ENCODE measurements at places on chromosomes 7 and 10.

- no peak for DNase-seq
Measured at GRCh38 chr7:124071843-124072242, 39.0 kb upstream of the TMEM229A start.

DNA sequence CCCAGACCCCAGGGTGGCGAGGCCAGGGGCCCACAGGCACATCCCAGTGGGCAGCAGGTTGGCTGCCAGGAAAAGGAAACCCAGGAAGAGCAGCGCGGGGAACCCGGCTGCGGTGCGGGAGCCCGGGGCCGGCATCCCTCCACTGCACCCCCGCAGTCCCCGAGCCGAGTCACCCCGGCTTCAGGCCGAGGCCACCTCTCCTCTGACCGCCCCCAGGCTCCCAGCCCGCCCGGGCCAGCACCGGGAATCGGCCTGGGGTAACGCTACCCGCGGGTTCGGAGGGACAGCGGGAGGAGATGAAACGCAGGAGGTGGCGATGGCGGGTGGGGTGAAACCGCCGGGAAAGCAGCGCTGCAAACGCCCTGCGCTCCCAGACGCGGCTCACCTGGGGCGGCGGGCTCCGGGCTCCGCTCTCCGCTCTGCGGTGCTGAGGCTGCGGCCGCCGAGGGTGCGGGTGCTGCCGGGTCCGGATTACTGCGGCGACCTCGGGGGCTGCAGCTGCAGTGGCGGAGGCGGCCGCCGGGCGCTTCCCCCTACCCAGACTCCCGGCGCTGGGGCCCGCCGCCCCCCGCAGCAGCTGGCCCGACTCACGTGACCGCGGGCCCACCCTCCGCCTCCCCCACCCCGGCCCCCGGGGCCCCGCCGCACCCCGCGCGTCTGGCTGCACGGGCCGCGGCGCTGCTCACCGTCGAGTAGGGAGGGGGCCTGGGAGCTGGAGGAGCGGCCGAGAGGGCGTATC, at the start of gene SCRN1:
SCRN1 (minus strand) TSS at position 545 of the 739 bp plus-strand sequence. CDS start 20,734 bp downstream, outside the sequence.
- DNase-seq: peak; percentile 80

DNA sequence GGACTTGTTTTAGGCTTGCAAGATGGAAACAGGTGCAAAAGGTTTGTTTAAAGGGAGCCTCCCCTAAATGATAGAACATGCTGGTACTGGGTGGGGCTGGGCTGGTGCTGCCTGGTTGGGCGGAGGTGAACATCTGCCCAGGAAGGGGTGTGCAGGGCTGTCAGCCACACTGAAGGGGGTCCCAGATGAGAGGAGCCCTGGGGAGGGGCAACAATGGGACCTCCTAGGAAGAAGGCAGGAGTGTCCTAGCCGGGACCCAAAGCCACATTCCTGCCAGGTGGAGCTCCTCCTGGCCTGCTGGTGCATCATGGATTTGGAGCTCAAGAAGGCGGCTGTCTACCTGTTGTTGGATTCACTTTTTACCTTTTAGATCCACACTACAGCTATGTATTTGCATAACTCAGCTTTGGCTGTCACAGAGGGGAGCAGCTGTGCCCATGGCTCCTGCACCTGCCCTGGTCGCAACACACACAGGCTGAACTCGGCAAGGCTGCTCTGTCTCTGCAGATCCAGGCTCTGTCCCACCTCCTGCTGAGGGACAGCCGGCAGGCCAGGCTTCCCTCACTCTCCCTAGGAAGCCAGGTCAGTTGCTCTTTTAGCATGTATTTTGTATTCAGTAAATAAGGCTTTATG, 59.9 kb downstream of the ADARB2 start:
- DNase-seq: peak; percentile 17

DNA sequence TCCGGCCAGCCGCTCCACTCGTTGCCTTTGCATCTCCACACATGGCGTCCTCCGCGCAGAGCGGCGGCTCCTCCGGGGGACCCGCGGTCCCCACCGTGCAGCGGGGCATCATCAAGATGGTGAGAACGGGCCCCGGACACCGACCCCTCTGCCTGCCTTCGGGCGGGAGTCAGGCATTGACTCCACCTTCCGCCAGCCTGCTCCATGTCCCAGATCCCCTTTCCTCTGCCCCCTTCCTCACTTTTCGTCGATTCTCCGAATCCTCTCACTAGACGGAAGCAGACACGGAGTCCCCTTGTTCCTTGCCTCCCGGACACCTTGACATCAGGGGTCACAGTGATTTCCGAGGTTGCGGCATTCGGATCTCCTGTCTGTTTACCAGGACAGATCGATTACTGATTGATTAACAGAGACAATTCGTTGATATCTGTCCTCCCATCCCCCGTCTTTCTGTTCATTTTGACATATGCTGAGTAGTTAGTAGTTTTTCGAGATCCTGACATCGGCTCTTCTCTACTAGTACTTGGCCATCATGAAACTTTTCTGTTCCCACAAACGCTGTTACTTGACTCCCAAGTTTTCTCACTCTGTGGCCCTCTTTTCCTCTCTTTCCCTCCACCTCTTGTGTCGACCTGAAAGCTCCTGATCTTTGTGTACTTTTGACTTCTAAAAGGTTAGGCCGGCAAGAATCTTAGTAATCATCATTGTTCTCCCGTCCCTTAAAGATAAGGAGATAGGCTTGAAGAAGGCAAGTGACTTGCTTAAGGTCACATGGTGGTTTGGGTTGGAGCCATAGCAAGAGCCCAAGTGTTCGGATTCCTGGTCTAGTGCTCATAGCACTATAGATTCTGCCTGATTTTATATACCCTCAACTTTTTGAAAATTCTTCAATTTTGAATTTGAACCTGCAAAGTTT, 597 bp downstream of the SND1 start:
- DNase-seq: peak; percentile 56

DNA sequence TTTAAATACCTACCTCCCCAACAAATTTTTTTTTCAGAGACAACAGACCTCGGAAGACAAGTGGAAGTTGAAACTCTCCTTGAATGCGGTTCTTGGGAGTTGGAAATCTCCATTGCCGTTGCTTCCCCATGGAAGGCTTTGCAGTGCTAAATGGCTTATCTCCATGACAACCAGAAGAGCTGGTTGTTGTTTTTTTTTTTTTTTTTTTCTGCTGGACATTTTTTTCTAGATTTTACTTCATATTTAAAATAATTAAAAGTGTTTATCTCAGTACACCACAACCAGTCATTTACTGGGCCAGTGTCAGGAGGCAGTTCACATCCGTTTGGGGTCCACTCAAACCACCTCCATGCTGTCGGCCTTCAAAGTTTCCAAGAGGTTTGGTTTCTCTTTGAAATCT, 348.5 kb upstream of the PRKCQ start:
- DNase-seq: peak; percentile 80

Measured in NCI-H146 (cell line).